Activated gamma-delta T cell treated with anti-CD3 and anti-CD28 coated beads, Interleukin-2, amount 50 U/mL, for 16 hours (primary cell): ENCODE measurements at places on chromosomes 6 and 20.

DNA sequence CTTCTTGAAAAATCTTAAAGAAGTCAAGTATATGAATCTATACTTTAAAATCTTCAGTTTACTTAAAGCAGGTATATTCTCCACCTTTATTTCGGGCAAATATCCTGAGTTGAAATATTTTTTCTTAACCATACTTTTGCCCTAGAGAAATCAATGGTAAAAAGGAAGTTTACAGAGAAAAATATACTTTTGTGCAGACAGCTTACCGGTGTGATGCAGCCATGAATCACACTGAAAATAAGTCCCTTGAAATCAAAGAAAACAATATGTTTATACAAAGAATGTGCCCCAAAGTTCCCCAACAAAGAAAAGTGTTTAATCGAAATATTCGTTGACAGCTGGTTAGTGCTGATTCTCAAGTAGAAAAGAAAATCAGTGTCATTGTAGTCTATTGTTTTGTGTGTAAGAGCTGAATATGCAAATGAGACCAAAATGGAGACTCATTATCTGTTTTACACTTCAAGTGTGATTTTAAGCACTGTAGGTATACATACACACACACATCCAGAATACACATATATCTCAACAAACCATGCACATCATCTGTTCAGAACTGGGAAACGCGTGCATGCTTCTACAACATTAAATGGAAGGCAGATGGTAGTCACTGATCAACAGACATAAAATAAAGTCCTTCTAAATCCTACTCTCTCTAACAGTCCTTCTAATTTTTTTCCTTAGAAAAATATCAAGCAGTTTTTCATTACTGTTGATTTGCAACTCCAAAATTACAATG is 73.3 kb downstream of the BTBD9 start:
- DNase-seq, result no peak

DNA sequence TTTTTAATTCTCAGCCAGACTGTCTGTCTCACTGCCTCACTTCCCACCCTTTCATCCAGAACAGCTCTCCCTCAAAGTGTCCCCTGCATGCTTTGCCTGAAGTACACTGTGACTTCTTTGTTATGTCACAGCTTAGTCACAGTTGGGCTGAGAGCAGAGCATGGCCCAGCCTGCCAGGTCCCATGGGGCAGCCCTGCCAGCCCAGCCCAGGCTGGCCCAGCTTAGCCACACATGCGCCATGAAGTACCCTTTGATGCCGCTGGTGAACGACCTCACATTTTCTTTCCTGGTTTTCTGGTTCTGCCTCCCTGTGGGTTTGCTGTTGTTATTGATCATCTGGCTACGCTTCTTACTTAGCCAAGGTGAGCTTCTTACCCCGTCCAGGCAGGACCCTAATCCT is at the start of gene ADIG:
ADIG (plus strand) TSS at position 185 of the 400 bp plus-strand sequence; CDS start at position 239, 54 bp downstream.
- no peak for DNase-seq

GRCh38 chr6:166658792-166659150 is 31.7 kb upstream of the RPS6KA2 start:
- no peak for DNase-seq

GRCh38 chr6:35905141-35905785 is 15.6 kb downstream of the SRPK1 start:
- DNase-seq, result no peak

DNA sequence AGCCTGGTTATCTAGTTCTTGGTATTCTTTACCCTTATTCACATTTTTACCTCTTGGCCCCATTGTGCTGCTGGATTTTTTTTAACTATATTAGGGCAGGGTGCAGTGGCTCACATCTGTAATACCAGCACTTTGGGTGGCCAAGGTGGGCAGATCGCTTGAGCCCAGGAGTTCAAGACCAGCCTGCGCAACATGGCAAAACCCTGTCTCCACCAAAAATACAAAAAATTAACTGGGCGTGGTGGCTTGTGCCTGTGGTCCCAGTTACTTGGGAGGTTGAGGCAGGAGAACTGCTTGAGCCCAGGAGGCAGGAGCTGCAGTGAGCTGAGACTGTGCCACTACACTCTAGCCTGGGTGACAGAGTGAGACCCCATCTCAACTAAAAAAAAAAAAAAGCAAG is 12.2 kb upstream of the TAF8 start:
- DNase-seq, result no peak

DNA sequence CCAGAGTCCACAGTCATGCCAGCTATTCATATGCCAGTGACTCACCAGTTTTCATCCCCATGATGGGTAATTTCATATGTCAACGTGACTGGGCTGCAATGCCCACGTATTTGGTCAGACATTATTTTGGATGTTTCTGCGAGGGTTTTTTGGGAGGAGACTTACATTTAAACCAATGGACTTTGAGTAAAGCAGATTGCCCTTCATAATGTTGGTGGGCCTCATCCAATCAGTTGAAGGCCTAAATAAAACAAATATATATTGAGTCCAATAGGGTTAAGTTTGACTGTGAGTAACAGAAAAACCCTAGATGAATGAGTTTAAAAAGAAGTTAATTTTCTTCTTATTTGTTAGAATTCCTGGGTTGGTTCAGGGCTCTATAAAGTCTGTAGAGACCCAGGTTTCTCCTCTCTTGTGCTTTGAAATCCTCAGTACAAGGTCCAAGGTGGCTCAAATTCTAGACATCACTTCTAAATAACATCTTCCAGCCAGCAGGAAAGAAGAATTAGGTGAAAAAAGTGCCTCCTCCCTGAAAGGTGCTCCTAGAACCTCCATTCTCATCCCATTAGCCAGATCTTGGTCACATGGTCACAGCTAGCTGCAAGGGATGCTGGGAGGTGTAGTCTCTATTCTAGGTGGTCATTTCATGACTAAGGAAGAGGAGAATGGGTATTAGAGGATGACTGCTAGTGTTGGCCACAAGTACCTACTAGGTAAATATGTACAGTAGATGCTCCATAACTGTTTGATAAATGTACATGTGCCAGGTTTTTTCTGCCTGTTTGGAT is 16.7 kb upstream of the NEDD9 start:
- DNase-seq, result no peak

GRCh38 chr6:167302074-167302473 is 11.0 kb downstream of the UNC93A start:
- no peak for DNase-seq

GRCh38 chr6:135451617-135452190 is 45.8 kb downstream of the AHI1 start:
- DNase-seq, result no peak

DNA sequence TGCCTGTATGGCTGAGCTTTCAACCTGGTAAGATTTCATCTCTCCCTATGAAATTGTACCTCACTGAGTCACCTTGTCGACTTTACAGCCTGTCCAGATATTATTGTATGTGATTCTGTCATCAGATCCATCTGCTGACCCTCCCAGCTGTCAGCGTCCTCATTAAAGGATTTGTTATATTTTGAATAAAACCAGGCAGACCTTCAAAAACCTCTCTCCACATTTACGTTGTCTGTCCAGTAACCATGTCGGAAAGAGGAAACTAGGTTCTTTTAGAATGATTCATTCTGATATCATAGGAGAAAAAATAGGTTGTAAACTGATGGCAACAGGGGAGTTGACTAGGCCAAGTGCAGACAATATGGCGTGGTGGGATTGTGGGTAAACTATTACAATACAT is 38.5 kb downstream of the TSPYL4 start:
- DNase-seq, result no peak

DNA sequence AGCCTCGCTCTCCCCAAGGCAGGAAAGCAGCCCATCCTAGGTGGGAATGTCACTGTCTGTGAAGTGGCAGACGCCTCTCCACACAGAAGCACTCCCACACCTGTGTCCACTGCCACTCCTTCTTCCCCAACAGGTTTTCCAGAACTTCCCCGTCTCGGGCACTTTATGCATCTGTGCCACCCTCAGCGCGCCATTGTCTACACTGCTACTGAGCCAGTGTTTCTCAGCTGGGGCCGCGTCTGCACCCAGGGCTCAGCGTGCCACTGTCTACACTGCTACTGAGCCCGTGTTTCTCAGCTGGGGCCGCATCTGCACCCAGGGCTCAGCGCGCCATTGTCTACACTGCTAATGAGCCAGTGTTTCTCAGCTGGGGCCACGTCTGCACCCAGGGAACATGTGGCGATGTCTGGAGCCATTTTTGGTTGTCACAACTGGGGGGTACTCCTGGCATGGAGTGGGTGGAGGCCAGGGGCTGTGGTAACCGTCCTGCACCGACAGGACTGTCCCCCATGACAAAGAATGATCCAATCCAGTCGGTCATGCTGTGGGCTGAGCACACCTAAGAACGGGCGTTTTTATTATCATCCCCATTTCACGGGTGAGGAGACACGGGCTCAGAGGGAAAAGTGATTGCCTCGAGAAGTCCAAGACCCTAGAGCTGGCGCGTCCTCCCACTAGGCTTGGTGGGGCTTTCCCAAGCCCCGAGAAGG is 41.7 kb upstream of the ZBP1 start:
- no peak for DNase-seq

GRCh38 chr6:106197441-106197840 is 111.3 kb downstream of the PRDM1 start:
- no peak for DNase-seq

GRCh38 chr6:56162081-56162480 is 85.3 kb downstream of the COL21A1 start:
- no peak for DNase-seq

GRCh38 chr6:37546141-37546871 is 46.6 kb upstream of the CCDC167 start:
- DNase-seq, result no peak

GRCh38 chr20:48171626-48172356 is 386.5 kb upstream of the SULF2 start:
- DNase-seq, result no peak

- DNase-seq, result no peak
These were observed 868 bp upstream of the SLC2A4RG start for GRCh38 chr20:63738687-63739129.

GRCh38 chr20:50920997-50921396 is 10.2 kb downstream of the ADNP start:
- DNase-seq, result no peak

- no peak for DNase-seq
These were observed 207.9 kb upstream of the MARCKS start for GRCh38 chr6:113649276-113649675.

DNA sequence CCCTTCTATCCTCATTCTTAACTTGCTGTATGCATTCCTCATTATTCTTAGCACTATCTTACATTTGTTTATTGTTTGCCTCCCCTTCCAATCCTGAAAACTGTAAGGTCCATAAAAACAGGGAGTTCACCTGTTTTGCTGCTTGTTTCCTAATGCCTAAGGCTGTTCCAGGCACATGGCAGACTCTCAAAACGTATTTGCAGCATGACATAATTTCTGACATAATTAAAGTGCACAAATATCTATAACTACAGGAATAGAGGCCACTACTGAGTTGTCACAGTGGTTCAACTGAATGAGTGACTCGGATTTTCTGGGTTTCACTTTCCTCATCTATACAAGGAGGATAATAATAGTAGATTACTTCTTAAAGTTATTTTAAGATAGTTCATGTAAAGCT is 83.0 kb downstream of the HFE start:
- DNase-seq, result no peak

GRCh38 chr6:56771929-56772607 is 129.4 kb upstream of the DST start:
- DNase-seq, result no peak

DNA sequence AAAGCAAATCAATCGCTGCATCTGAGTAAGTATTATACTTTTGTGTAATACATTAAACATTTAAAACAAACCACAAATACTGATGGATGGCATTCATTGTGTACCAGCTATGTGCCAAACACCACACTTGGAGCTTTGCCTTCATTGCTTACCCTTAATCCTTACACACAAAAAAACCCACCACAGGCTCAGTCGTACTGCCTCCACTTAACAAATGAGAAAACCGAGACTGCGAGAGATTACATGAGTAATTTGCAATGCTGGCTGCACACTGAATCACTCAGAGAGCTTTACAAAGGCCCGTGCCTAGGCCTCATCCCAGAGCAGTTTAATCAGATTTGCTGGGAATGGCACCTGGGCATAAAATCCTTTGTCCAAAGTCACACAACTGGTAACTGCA is 130.5 kb downstream of the EDN1 start:
- no peak for DNase-seq

DNA sequence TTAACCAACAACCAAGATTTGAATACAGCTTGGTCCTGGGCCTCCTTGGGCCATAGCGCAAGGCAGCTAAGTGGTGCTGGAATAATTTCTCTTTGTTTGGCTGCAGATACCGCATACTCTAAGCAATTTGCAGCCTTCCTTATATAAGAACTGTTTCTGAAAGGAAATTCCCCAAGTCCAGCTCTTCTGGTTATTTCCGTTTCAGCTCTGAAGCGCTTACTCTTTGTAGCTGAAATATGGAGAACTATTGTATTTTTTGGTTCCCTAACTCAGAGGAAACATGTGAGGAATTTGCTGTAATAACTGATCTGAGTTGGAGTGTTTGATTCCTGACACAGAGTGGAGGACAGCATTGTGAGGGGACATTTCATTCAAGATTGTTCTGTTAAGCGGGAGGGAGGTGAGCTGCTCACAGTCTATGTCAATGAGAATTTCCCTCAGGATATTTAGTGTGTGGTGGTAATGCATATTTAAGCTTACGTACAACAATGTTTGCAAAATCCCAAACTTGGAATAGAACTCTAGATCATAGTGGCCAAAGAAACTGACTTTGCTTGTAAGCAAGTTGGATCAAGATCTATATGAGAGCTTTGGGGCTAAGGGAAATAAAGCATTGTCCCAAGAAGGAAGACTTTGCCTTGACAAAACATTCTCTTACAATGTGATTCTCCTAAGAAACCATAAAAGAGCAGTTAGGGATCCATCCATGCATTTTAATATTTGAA is 576.6 kb upstream of the FLRT3 start:
- DNase-seq, result no peak

- peak; percentile 43 for DNase-seq
These were observed 94.0 kb downstream of the SHLD1 start for GRCh38 chr20:5844063-5844681.

- no peak for DNase-seq
These were observed 374.1 kb downstream of the BCKDHB start for GRCh38 chr6:80480421-80481157.

GRCh38 chr20:30595698-30596097 is 661.8 kb upstream of the DEFB115 start:
- no peak for DNase-seq

DNA sequence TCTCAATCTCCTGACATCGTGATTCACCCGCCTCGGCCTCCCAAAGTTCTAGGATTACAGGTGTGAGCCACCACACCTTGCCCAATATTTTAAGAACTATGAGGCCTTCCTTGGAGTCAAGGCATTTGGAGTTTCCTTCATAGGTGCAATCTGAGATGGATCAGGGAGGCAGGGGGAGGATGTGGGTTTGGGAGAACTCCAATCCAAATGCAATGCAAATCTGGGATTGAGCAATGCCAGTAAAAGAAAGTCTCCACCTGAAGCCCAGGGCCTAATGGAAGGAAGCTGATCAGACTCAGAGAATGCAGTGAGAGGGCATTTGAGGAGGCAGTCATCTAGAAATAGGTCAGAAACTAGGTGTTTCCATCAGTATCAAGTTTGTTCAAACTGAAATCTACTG is 21.2 kb downstream of the RSPH3 start:
- DNase-seq, result no peak

- DNase-seq, result no peak
These were observed 23.3 kb downstream of the NPEPL1 start for GRCh38 chr20:58715801-58716475.

GRCh38 chr6:104639668-104640067 is 220.1 kb downstream of the HACE1 start:
- DNase-seq, result no peak

GRCh38 chr6:106106276-106107042 is 20.3 kb downstream of the PRDM1 start:
- DNase-seq, result no peak

- DNase-seq, result no peak
These were observed 43.9 kb upstream of the CLDN20 start for GRCh38 chr6:155219858-155220301.
